Globus pallidus (tissue), 1 donor: ENCODE measurements at places on chromosomes 7 and 10.

DNA sequence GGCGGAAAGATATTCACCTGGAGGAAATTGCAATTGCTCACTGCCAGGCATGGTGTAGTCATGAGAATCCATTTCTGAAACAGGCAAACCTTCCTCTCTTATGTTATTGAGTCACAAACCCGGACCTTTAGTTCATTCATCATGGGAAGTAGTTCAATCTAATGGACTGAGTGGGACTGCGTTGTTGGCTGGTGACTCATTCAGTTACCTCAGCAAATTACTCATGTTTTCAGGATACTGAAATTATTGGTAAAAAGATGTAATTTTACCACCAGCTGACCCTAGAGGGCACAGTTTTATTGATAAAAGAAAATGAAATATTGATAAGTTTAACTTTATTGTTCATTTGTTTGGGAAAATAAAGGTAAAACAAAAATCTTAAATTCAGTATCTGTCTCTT lies 1194.4 kb upstream of the SORCS1 start:
- DNase-seq, result no peak

- DNase-seq, result no peak
Observed at GRCh38 chr7:128178611-128179010, 62.5 kb upstream of the LEP start.

GRCh38 chr10:58280477-58280876 lies 11.5 kb downstream of the CISD1 start:
- DNase-seq, result no peak

- DNase-seq, result no peak
Observed at GRCh38 chr10:5566614-5567013, 41.9 kb downstream of the CALML3 start.

GRCh38 chr7:3250725-3251124 lies 50.3 kb upstream of the SDK1 start:
- no peak for DNase-seq

DNA sequence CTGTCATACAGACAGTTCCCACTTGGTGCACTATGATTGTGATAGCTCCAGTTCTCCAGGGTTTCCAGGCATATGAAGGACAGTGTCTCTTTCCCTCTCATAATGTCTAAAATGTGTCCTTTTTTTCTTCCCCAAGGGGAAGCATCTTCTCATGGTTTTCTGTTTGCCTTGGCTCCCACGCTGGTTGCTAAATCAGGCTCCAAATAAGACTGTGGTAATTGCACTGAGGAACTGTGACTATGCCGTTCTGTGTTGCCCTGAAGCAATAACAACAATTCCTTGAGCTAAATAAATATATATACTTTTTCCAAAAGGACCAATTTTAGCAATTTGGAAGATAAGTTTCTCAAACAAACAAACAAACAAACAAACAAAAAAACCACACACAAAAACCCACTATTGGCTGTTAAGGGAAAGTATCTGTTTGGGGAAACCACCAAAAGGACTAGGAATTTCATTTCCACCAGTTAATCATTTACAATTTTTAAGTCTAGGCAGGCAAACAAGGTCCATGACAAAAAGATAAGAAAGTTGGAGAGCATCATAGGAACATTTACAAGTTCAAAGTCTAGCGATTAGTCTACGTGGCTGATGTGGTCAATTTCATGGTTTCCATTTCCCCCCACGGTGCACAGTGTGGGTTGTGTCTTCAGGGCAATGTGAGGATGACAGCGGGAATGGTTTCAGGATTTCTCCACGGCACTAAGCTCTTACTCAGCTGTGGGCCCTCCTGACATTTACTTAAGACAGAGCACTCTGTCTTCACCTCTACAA lies 62.4 kb downstream of the THNSL1 start:
- no peak for DNase-seq

DNA sequence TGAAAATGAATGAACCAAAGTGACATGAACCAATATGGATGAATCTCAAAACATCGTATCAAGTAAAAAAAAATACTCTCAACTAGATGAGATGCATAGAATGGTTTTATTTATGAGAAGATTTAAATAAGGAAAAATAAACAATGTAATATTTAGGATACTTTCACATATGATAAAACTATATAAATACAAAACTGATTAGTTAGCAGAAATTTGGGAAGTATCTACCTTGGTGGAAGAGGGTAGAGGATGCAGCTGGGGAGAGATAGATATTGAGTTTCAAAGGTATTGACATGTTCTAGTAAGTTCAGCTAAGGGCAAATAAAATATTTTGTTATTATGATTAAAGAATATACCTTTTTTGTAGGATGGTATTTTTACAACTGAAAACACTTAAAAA lies 463.1 kb downstream of the SH2D4B start:
- DNase-seq, result no peak

GRCh38 chr7:31054608-31055278 lies 2.6 kb downstream of the ADCYAP1R1 start:
- no peak for DNase-seq
